Spinal cord (tissue), 10 donors: ENCODE measurements at places on chromosomes 5 and 9.

- no peak for DNase-seq
These were observed 1.2 kb upstream of the PCDHGA5 start for GRCh38 chr5:141362719-141363118.

DNA sequence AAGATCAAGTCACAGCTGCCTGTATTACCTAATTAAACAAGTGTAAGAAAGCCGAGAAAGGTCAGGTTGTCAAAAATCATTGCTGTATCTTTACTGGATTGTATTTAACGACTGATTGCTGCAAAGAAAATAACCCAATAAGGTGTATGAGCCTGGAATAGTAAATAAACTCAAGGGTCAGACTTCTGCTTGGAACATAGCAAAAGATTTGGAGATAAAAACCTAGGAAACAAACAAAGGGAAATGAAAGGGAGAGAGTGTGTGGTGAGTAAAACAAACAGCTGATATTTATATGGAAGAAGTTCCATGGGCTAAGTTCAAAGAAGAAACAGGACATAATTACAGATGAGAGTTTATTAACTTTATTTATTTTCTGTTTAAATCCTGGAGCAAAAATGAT, 354.0 kb downstream of the TLR4 start:
- no peak for DNase-seq

- no peak for DNase-seq
These were observed 18.4 kb downstream of the ENC1 start for GRCh38 chr5:74622122-74622521.

- DNase-seq, result no peak
These were observed 128.2 kb upstream of the MYO10 start for GRCh38 chr5:17064241-17064640.

DNA sequence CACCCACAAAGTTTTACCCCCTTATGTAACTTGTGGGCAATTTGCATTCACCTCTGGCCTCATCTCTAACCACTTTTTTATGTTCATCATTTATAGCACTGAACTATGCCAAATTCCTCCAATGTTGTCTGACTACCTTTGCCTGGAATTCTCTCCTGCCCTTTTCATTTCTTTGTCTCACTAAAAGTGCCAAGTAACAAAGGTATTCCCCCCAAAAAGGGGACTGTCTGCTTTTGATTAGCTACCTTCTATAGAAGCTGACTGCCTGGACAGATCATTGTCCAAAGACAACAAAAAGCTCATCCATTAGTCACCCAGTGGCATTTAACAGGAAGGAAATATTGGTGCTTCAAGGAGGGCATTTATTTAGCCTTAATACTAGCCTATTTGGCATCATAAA, 189.9 kb upstream of the VCAN start:
- DNase-seq, result no peak

GRCh38 chr5:119362714-119363113, 6.9 kb downstream of the TNFAIP8 start:
- no peak for DNase-seq

DNA sequence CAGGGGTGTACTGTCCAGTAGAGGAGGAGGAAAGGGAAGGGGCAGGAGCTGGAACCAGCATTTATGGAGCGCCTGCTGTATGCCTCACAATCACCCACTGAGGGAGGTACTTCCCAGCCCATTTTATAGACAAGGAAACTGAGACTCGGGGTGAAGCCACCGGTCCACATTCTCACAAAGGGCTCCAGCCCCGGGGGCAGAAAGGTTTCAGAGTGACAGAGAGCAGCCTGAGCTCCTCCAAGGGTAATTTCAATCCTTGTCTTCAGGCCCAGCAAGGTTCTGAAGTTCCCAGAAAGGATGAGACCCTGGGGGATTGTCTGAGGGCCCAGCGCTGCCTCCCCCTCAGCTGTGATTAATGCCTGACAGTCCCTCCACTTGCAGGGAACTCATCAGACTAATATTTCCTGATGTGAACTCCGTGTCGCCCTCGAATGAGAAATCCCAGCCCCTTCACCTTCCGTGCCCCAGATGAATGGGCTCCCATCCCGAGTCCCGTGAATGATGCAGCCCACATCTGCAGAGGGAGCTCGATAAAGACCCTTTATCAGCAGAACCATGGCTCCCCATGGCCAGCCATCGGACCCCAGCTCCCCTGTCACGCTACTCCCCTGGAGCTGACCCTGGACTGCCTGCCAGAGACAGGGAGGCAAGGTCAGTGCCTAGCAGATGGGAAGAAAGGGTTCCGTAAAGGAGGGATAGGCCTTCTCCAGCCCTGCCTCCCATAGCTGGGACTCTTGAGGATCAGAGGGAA, 32.1 kb upstream of the MVB12B start:
- no peak for DNase-seq

DNA sequence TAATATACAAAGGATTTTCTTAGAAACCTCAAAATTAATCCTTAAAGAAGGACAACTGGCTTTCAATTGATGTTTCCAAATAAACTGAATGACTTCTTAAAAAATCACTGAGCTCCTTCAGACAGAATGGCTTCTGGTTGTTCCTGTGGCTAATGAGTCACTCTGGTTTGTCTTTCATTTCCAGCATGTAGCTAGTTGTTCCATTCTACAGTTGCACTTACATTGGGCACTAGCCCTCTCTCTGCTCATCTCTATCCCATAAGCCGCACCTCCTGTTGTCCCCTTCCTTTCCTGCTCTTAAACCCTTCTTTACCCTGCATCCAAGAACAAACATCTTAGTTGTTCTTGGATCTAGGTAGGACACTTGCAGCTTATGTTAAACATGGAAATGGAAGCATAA, 235.3 kb upstream of the HAPLN1 start:
- DNase-seq, result no peak

- no peak for DNase-seq
These were observed 17.3 kb upstream of the FAM240B start for GRCh38 chr9:38737246-38737645.

DNA sequence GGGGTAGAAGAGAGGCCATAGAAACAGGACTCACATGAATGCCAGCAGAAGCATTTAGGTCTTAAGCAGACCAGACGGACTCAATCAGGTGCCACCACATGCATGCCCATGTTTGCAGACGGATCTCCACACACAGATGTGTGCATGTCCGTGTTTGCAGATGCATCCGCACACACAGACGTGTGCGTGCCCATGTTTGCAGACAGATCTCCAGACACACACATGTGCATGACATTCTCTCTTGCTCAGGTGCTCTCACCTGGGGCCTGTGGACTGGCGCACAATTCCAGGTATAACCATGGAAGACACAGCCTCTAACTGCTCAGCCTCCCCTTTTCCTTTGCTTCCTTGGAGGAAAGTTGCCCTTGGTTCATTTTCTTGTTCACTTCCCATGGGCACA, 148.3 kb downstream of the CACNA1B start:
- no peak for DNase-seq

DNA sequence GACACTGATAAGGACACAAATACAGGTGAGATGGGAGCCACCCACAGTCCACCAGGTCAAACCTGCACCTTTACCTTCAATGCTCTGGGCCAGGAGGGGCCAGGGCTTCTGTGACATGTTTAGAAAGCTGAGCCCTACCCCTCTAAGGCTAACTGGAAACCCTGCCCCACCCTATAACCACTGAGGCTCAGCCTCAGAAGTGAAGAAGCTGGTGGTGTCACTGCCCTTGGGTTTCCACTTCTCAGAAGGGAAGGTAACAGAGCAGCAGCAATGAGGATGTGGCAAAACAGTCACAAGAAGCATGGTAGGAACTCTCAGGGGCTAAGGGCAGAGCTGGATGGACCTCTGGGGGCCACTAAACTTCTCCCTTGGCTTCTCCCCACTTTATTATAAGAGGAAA, 6.0 kb downstream of the PDGFRB start:
- DNase-seq, result no peak

DNA sequence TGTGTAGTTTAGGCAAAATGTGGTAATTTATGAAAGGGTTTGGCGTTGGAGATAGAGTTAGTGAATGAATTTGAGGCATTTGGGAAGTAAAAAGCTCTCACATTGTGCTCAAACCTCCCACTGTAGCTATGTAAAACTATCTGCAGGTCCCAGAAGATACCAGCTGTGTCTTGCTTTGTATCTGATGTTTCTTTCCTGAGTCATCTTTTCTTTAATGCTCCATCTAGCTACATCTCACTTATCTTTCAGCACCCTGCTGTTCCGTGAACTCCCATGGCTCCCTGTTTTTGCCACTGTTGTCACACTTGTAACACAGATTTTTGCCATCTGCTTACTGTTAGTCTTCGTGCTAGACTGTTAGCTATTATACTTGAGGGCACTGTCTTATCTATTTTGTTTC, 253.1 kb downstream of the NPR3 start:
- DNase-seq, result no peak

- DNase-seq, result no peak
These were observed 851 bp upstream of the ZDHHC12 start for GRCh38 chr9:128724744-128725211.

DNA sequence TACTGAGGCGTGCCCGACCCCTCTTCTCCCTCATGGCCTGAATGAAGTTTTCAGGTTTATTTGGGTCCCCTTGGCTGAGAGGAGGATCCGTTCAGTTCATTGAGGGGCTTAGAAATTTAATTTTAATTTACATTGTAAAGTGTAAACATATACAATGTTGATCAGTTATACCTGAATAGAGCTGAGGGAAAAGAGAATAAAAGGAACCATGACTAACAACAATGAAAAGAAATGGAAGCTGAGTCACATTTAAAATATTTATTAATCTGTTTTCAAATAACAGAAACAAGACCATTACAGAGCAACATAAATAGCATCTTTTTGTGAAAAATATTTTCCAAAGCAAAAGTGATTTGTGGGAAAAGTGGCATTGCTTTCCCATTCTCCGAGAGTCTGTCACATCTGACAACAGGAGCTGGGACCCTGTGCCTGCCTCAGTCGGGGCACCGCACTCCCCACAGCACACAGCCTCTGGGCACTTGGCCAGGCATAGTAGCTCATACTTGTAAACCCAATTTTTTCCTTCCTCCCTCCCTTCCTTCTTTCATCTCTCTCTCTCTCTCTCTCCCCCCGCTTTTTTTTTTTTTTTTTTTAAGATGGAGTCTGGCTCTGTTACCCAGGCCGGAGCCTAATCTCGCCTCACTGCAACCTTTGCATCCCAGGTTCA, 28.7 kb downstream of the PROP1 start:
- DNase-seq, result no peak

GRCh38 chr5:56251918-56252553, 18.9 kb upstream of the ANKRD55 start:
- DNase-seq, result no peak

DNA sequence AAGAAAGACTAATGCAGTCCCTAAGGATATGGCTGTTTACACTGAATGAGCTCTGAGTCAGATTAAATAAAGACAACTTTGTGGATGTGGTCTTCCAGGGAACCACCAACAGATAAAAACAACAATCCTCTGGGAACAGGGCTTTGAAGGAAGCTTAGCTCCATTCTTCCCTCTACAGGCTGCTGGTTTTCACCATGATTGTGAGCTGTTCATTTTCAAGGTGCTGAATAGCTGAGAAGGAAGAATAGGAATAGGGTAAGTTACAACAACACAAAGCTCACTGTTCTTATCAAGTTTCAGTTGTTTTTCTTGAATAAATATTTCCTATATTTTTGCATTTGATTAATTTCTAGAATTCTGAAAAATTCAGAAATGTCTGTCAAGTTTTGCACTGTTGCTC, 25.9 kb upstream of the PTAR1 start:
- DNase-seq, result no peak
